ENCODE measurements at places on chromosomes 5 and 9. TPM values are rescaled to one million over a fixed set of nuclear protein-coding genes. Genes with fewer than 3 reads are reported as not detected.

DNA sequence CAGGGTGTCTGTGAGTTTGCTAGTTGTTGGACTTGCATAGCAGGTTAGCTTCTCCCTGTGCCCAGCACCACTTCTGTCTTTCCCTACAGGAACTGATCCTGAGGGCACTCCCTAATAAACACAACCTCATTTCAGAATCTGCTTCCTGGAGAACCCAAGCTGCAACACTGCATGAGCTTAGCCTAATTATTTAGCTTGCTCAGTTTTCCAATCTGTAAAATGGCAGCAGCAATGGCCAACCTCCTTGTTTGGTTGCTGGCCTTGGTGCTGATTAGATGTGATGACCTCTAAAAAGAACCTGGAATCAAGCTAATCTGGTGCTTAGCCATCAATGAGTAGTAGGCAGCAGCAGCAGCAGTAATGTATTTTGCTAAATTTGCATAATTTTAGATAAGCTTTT lies 133.9 kb downstream of the ADCY2 start:
- DNase-seq, result no peak

GRCh38 chr5:161098516-161098915 lies 246.5 kb upstream of the ATP10B start:
- no peak for DNase-seq

NAIP gene
- total RNA-seq, result 35.8 TPM

FOXD4L3 gene
- not detected for total RNA-seq

Measured in omental fat pad (tissue), 4 donors.